ENCODE measurements at places on chromosomes 4 and X.
A peak's percentile ranks its signal among the peaks of the same experiment; 100 is the strongest.

- DNase-seq = no peak
Measured at GRCh38 chr4:48254381-48255071, 15.1 kb downstream of the TEC start.

DNA sequence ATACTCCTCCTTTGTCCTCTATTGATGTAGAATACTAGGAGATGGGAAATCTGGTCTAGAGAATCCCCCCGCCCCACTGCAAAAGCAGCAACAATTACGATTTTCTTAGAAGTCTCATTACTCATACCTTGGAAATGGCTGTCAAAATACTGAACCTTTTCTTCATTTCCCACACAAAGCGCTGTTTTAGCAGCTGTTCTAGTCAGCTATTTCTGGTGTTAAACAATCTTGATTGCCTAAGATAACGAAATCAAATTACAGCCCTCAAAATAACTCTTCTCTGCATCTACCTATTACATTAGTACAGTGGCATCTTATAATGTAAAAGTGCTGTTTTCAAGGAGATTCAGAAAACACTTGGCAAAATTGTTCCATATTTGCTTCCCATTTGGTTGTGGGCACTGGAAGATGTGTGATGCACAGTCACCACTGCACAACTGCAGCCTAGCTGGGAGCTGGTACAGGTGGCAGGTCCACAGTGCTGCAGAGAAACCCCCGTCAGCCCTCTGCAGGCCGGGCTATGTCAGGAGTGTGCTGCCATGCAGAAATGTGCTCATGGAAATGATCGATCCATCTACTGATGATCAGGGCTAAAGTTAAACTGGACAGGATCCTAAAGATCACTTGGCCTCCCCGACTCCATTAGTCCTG lies 50.4 kb downstream of the TBC1D9 start:
- no peak for DNase-seq

DNA sequence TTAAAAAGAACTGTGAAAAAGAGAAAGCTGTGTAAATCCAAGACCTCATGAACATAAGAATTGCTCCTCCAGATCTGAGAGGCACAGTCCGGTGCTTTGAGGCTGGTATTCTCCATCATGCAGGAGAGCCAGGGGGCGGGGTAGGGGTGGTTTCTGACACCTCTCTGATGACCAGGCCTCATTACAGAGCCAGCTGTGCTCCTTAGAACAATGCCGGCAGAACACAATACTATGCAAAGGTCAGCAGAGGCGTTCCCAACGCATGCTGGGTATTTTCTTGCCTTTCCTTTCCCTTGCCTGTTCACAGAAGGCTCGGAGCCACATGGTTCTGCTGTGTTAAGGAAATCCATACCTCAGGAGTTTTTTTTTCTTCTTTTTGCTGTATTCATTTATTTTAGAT lies 91.2 kb upstream of the SOD3 start:
- DNase-seq = no peak

DNA sequence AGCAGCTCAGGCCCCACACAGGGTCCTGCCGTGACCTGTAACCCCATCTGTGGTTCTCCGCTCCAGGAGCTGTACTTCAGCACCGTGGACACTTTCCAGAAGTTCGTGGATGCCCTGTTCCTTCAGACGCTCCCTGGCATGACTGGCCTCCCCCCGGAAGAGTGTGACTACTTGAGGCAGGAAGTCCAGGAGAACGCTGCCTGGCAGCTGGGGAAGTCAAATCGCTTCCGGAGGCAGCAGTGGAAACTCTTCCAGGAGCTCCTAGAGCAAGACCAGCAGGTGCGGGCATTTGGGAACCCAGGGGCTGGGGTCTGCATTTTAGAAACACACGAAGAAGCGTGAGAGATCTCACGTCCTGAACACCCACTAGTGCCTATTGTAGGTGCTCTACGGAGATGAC lies 72.5 kb downstream of the EVC start:
- DNase-seq = no peak

DNA sequence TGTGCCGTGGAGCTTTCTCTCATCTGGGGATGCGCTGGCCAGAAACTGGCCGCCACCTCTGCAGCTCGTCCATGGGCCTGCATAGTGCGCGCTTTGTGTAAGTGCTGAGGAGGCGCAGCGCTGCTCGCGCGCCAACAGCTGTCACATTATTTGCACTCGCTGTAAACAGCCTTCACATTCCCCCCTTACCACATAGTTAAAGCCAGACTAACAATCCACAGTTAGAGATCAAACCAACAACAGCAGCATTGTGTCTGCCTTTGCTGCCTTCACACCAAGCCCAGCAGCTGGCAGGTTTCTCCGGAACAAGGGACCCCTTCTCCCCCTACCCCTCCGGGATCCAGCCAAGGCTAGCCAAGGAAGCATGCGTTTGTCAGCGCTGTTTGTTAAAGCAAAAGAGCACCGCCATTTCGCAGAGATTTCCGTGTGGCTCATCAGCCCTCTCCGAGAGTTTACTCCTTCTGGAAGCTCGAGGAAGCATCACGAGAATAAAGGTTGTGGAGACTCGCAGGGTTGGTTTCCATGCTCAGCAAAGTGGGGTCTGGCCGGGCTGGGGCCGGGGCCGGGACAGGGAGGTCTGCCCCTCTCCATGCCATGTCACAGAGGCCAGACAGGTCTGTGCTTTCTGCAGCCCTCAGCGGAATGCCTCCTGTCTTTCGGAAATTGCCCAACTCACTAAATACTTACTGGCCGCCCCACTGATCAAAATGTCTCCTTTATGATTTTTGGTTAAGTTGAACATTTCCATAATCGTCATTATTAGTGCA lies 11.0 kb downstream of the BCOR start:
- DNase-seq = peak; percentile 37

DNA sequence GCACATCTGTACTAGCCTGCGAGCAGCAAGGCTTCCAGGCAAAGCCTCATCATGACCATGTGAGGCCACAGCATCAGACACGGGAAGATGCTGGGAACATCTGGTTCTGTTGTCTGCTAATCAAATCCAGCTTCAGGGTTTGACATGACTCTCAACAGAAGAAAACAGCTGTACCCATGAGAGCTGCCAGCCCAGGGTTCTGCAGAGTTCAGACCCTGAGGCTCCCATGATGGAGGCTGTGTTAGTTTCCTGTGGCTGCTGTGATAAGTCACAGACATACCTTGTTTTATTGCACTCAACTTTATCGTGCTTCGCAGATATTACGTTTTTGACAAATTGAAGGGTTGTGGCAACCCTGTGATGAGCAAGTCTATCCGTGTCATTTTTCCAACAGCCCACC lies 37.5 kb downstream of the JAKMIP1 start:
- DNase-seq = peak; percentile 51

GRCh38 chr4:36224972-36225903 lies 19.1 kb downstream of the ARAP2 start:
- no peak for DNase-seq

DNA sequence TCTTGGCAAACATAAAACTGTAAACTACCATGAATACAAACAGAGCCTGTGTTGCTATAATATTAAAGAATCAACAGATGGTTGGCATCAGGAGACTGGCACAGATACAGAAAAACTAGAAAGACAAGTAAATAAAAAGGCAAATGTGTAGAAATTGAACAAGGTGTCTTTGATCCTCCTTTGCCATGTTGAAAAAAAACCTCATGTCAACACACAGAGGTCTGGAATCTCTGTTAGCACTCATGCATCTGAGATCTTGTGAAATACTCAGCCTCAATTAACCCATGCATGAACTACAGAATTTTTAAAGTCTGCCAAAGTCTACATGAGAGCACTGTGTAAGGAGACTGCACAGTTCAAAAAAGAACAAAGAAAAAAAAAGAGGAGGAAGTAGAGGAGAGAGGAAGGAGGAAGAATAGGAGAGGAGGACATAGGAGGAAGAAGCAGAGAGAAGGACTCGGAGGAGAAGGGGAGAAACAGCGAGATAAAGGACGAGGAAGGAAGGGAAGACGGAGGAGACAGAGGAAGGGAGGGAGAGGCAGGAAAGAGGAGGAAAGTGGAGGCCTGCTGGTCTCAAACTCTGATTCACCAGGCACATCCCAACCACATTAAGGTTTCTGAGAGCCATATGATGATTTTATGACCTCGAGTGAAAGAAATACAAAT lies 52.8 kb downstream of the PRDM5 start:
- DNase-seq = peak; percentile 7

DNA sequence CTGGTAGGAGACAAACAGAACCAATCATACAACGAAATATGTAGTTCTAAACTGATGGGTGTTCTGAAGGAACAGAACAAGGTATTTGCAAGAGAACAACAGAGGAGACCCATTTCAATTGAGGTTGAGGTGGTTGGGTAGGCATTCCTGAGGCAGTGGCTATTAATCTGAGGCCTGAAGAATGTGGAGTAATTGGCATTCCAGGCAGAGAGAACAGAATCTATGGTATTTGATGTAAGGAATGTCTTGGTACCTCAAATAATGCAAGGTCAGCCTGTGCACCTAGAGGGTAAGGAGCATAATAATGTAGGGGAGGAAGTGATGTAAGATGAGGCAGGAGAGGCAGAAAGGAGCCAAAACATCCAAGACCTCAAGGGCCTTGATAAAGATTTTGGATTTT lies 109.5 kb upstream of the TEX13C start:
- no peak for DNase-seq

GRCh38 chr4:119980456-119980855 lies 86.2 kb downstream of the MAD2L1 start:
- DNase-seq = no peak

GRCh38 chrX:38923451-38923969 lies 122.3 kb downstream of the MID1IP1 start:
- no peak for DNase-seq

- no peak for DNase-seq
Measured at GRCh38 chr4:143701365-143701764, 890 bp upstream of the FREM3 start.

- DNase-seq = no peak
Measured at GRCh38 chr4:142314686-142315085, 531.4 kb downstream of the INPP4B start.

DNA sequence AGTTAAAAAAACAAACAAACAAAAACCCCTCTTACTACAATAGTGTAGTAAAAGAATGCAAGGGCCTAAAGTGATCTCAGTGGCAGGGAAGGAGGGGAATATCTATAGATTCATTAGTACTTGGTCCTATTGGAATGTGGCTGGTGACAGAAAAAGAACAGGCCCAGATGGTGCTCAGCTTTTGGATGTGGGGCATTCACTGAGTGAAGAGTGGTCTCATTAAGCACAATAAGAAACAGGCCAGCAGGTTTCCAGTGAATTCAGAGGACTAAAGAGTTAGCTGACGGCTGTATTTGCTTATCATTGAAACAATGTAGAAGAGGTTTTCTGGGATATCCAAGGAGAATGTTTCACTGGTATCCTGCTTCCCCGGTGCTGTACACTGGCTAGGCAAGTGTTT lies 243.8 kb upstream of the HHIP start:
- DNase-seq = no peak

All from skin of body (tissue), 3 donors.